ENCODE measurements at places on chromosomes 12 and 14. TPM values are rescaled to one million over a fixed set of nuclear protein-coding genes. Genes with fewer than 3 reads are reported as not detected.

Gene TROAP
- 10.6 TPM for total RNA-seq

Gene UNC79
- total RNA-seq, result under 0.01 TPM

Gene SERPINA1
- not detected for total RNA-seq

Gene INHBC
- not detected for total RNA-seq

Gene SYNDIG1L
- not detected for total RNA-seq

Gene PGF
- 15.2 TPM for total RNA-seq
